Esophagus muscularis mucosa (tissue), 4 donors: ENCODE measurements at places on chromosomes 12 and 14. TPM values are rescaled to one million over a fixed set of nuclear protein-coding genes. Genes with fewer than 3 reads are reported as not detected.
A peak's percentile ranks its signal among the peaks of the same experiment; 100 is the strongest.

SLIRP gene
- 229 TPM for total RNA-seq

- H3K4me1 ChIP-seq: peaks cover 18% of the 10 kb centered on the region
- no peaks in the 10 kb centered on the region for H3K36me3 ChIP-seq
- peak overlapping the region; percentile 37 for H3K4me3 ChIP-seq
- no peak for DNase-seq
- H3K27me3 ChIP-seq: no peaks in the 10 kb centered on the region
Measured at GRCh38 chr12:6953442-6954315, 2.5 kb downstream of the PTPN6 start.

PTHLH gene
- total RNA-seq: 5.5 TPM

DNA sequence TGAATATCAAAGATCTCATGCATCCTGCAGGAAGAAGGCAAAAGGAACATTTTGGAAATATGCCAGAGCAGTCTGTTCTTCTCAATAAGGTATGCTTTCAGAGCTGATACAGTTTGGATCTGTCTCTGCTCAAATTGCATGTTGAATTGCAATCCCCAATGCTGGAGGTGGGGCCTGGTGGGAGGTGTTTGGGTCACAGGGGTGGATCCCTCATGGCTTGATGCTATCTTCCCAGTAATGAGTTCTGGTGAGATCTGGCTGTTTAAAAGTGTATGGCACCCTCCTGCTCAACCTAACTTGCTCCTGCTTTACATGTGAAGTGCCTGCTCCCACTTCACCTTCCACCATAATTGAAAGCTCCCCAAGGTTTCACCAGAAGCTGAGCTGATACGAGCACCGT is 76.6 kb downstream of the RIN3 start:
- H3K4me3 ChIP-seq: no peak overlapping the region
- H3K27ac ChIP-seq: no peak overlapping the region
- no peaks in the 10 kb centered on the region for H3K36me3 ChIP-seq

DNA sequence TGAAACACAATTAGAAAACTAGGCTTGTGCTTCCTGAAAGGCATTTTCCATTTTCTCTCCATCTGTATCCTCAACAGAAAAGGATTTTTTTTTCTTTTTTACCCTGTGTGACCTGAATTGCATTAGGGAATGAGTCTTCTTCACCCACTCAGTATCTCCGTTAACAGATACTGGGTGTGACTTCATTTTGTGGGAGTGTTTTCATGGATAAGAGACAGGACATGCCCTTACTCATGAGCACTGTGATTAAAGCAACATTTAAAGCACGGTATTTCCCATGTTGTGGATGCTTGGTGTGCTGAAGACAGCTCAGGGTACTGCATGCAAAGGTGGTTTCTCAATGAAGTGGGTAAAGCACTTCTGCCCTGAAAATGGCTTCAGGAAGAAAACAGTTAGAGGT is 1397.3 kb upstream of the TMEM132C start:
- no peaks in the 10 kb centered on the region for H3K36me3 ChIP-seq
- H3K27ac ChIP-seq: no peak overlapping the region
- peak; percentile 62 for DNase-seq
- peaks cover 3% of the 10 kb centered on the region for H3K4me1 ChIP-seq
- H3K4me3 ChIP-seq: no peak overlapping the region
- no peaks in the 10 kb centered on the region for H3K27me3 ChIP-seq
